ENCODE measurements at places on chromosomes 3 and 15.

- no peak for DNase-seq
Observed at GRCh38 chr15:48456134-48456533, 124.9 kb downstream of the DUT start.

DNA sequence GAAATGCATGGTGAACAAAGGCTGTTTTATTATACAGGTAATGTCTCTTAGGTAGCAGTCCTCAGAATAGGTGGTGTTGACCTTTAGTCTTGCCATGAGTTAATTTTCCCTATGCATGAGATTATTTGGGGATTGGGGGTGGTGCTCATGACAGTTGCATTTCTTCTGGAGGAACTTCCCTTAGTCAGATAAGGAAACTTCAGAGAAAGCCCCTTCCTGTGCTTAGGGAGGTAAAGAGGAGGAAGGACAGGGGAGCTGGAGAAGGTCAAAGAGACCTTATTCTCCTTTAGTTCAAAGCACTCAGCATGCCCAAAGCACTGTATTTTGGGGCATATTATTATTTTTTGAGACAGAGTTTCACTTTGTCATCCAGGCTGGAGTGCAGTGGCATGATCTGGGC is 47.7 kb downstream of the ZBTB11 start:
- DNase-seq = no peak

DNA sequence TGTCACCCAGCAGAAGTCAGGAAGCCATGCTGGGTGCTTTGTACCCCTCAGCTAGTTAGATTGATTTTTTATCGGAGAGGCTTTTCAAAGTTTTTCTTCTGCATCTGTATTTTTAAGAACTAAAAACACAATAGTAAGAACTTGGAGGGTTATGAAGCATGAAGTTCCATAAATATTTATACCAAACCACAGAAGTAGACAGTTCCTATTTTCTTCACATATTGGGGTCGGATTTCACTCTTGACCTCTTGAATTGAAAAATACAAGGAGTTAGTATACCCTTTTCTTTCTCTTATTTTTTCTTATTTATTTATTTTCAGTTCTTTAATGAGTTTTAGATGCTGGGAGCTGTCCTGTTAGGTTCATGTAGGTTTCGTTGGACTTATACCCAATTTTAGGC is 35.1 kb downstream of the SLC25A26 start:
- no peak for DNase-seq

DNA sequence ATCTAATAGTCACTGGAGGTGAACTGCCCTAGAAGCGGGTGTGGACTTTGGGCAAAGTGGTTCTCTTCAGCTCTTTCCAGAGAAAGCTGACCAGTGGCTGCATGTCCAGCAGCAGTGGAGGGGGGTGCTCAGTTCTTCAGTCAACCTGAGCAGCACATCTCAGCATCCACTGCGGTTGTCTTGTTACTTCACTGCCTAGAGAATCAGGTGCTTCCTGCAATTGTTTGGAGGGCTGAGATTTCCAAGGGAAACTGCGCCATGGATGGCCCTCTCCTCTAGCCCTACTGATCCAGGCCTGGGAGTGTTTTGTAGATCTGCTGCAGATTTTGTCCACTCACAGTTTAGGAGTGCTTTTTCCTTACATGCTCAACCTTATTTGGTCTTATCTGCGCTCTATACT is 65.6 kb upstream of the CFAP161 start:
- DNase-seq = no peak

GRCh38 chr3:47912006-47912504 is 104.2 kb downstream of the MAP4 start:
- no peak for DNase-seq

DNA sequence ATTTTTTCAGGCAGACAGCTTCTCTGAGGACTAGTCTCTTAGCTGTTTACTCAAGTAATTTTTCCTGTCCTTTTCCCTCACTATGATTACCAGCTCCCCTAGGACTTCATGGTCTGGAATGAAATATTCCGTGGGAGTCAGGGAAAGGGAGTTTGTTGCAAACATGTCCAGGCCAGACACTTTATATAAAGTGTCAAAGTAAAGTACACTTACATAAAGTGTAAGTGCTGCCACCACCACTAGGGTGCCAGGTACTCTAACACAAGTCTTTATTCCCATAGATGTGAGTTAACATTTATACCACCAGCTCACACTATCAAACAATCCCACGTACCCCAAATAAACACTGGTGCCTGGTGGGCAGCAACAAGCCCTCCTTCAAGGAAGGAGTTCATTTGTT is 179.8 kb downstream of the SNRPN start:
- DNase-seq = no peak

GRCh38 chr3:171206283-171206682 is 179.8 kb upstream of the SLC2A2 start:
- no peak for DNase-seq

DNA sequence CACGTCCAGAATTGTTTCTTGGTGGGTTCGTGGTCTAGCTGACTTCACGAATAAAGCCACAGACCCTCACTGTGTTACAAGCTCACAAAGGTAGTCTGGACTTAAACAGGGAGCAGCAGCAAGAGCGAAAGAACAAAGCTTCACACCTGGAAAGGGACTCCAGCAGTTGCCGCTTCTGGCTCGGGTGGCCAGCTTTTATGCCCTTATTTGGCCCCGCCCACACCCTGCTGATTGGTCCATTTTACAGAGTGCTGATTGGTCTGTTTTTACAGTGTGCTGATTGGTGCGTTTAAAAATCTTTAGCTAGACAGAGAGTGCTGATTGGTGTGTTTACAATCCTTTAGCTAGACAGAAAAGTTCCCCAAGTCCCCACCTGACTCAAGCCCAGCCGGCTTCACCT is 194.2 kb upstream of the NDN start:
- no peak for DNase-seq

GRCh38 chr15:57555270-57555669 is 36.4 kb upstream of the MYZAP start:
- DNase-seq = no peak

GRCh38 chr3:160707187-160707794 is 30.3 kb downstream of the ARL14 start:
- peak; percentile 67 for DNase-seq

DNA sequence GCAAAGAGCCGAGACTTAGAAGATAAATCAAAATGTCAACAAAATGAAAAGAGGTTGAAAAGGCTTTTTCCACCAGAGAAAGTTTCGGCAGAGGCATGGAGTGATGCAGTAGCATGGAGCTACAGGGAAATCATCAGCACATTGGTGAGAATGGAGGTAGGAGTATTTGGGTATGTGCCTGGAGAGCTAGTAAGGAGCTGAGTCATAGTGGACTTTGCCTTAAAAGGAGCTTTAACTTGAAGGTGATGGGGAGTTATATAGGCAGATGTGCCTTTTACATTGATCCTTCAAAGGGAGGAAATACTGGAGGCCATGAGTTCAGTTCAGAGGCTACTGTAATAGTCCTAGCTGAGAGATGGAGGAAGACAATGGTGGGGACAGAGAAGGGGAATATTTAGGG is 44.3 kb downstream of the IL5RA start:
- DNase-seq = no peak

- DNase-seq = no peak
Observed at GRCh38 chr3:136602818-136603217, 149.4 kb downstream of the STAG1 start.

- peak; percentile 28 for DNase-seq
Observed at GRCh38 chr3:127735767-127736693, 63.3 kb downstream of the ABTB1 start.

- DNase-seq = no peak
Observed at GRCh38 chr3:155676252-155676981, 68.5 kb downstream of the PLCH1 start.

DNA sequence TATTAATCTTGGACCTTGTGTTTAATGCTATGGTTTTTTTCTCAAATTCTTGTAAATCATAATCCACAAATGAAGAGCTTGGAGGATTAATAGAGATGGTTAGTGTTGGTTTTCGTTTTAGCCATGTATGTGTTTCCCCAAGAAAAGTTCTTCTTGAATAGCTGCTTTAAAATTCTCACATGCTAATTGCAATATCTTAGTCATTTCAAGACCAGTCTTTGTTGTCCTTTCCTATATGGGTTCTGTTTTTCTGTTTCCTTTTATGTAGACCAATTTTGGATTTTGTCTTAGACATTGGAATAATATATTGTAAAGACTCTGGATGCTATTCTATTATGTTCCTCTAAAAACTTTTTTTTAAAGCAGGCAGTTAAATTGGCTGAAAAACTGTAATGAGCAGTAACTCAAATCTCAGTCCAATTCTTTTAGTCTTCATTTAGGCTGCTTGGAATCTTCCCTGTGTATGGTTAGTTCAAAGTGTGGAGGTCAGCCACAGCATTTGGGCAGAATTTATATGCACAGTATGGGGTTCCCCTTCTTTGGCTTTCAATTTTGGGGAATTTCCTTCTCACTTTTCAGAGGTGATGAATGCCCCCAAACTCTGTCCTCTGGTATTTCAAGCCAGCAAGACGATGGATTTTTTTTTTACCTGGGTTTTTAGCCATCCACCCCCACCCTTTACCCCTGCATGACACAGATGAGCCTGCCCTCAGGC is 39.1 kb upstream of the DNAJC13 start:
- no peak for DNase-seq

GRCh38 chr3:169508426-169508825 is 155.1 kb downstream of the MECOM start:
- no peak for DNase-seq

- DNase-seq = no peak
Observed at GRCh38 chr3:123405936-123406510, 42.9 kb downstream of the ADCY5 start.

DNA sequence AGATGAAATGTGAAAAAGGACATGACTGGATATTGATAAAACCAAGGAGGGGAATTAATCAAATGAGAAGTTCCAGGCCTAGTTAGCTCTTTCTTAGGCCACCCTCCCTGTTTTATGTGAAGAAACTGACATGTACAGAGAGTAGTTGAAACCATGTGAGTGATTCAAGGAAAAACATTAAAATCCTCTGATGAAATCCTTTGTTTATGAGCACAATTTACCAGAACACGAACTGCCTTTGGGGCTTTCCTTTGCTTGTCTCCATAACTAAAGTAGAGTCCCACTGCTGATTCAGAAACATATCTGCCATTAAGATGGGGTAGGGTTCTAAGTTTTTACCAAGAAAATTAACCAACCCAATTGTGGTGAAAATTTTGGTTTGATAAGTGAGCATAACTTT is 558.3 kb downstream of the NR2F2 start:
- DNase-seq = no peak

GRCh38 chr15:69793781-69794451 is 303.8 kb downstream of the TLE3 start:
- no peak for DNase-seq

DNA sequence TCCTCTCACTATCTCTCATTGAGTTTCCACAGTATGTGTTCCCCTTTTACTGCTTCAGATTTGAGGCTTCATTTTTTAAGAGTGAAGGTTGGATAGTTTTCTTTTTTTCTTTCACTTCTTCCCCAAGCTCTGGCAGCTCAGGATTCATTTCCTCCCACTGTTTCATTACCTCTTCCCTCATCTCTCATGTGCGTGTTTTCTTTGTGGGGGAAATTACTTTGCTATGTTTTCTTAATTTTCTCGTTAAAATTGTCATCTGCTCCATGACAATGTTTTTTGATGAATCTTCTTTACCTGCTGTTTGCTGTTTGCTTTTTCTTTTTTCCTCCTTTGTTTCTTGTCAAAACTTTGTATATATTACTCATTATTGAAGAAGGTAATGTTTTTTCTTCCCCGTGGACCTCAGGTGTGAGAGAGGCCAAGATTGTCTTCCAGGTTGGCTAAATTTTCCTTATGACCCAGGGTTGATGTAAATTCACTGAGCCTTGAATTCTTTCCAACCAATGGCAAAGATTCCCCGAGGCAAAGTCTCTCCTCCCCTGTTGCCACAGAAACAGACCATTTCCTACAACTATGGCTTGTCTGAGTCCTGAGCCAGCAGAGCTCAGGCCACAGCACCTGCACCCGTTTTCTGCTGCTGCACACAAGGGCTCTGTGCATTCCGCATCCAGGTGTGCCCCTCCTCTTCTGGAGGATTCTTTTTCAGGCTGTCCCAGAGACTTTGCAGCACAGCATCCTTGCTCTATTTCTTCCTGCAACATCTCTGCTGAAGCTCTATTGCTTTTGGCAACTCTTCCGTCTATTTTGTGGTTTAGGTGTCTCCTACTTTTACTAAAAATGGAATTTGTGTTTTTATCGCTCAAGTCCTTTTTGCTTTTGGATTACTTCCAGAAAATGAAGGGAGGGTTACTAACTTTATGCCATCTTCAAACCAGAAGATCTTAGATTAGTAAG is 66.1 kb downstream of the NOX5 start:
- DNase-seq = peak; percentile 28

- no peak for DNase-seq
Observed at GRCh38 chr15:77516076-77516475, 95.4 kb downstream of the HMG20A start.

GRCh38 chr15:95715906-95716656 is 614.4 kb upstream of the NR2F2 start:
- DNase-seq = no peak

GRCh38 chr15:40471808-40472150 is 995 bp downstream of the CHST14 start:
- no peak for DNase-seq

DNA sequence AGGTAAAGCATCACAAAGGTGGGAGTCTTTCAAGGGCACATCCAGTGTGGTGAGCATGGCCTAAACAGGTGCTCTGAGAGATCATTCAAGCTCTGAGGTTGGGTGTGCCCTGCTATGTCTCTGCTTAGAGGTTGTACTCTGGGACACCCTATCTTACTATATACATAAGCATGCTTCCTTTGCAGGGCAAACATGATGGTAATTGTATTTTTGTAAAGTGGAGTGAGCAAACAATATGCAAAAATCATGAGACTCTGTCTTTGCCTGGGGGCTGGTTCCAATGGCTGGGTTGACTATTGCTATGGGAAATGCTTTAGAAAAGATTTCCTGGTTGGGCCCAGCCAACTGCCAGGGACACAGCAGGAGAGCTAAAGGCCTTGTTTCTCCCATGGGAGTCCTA is 315.1 kb upstream of the TLE3 start:
- peak; percentile 84 for DNase-seq

- no peak for DNase-seq
Observed at GRCh38 chr15:60101416-60101815, 97.3 kb downstream of the FOXB1 start.

DNA sequence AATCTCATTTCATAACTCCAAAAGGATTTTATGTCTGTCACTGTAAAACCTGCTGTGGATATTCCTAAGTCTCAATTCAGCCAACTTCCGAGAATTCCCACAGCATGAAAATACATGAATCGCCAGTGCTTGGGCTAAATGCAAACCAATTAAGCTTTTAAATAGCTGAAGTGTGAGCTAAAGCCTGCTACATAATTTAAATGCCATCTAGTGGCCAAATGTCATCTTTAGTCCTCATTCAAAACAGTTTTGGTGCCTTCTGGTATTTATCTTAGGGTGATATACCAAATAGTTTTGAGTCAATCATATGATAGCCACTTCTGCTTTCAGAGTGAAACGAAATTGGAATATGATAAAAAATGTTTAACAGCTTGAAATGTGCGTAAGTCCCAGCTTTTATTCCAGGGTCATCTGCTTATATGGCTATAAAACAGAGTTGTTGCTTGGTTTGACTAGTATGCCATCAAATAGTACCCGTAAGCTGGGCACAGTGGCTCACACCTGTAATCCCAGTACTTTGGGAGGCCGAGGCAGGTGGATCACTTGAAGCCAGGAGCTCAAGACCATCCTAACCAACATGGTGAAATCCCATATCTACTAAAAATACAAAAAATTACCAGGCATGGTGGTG is 41.8 kb upstream of the CCNL1 start:
- DNase-seq = peak; percentile 9

- DNase-seq = no peak
Observed at GRCh38 chr3:173351886-173352285, 45.7 kb upstream of the NLGN1 start.
